NCI-H1417 (cell line): ENCODE measurements at places on chromosomes 6 and 20.

DNA sequence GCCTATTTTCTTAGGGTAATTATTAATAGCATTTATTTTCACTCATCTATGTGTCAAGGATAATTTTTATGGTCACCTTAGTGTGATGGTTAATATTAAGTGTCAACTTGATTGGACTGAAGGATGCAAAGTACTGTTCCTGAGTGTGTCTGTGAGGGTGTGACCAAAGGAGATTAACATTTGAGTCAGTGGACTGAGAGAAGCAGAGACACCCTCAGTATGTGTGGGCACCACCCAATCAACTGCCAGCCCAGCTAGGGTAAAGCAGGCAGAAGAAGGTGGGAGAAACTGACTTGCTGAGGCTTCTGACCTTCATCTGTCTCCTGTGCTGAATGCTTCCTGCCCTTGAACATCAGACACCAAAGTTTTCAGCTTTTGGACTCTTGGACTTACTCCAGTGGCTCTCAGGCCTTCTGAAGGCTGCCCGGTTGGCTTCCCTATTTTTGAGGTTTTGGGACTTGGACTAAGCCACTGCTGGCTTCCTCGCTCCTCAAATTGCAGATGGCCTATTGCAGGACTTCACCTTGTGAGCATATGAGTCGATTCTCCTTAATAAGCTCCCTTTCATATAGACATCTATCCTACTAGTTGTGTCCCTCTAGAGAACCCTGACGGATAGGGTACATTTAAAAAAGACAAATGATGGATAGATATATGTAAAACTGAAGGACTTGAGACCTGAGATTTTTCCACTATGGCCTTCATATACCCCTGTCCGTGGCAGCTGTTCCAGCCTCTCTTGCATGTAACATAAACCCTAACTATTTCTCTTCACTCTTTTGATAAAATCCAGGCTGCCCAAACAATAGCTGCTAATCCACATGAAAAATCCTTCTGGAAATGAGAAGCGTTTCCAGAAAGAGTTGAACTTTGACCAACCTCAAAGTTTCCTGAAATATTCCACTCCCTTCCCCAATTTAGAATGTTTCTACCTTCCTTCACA lies 62.1 kb upstream of the RGS17 start:
- no peak for DNase-seq

- no peak for DNase-seq
Observed at GRCh38 chr6:146972546-146972945, 231.7 kb upstream of the STXBP5 start.

- DNase-seq, result peak; percentile 40
Observed at GRCh38 chr6:79134699-79135474, 56.8 kb upstream of the PHIP start.

GRCh38 chr6:117518870-117519269 lies 36.4 kb downstream of the DCBLD1 start:
- DNase-seq, result no peak

DNA sequence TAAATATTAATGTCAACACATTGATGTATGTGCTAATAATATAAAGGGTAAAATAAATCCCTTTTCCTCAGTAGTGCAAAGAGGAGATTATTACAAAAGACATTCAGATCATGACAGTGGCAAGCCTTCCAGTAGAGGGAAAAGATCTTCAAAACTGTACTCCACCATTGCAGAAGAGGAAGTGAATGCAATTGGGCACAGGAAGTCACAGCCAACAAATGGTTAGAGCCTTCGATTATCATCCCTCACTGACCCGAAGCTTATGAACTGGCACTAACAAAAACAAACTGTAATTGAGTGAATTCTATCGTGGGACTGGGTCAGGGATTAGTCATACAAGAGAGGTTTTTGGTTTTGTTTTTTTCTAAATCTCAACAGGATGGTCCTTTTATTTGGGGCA lies 39.3 kb upstream of the SCGN start:
- DNase-seq, result no peak

DNA sequence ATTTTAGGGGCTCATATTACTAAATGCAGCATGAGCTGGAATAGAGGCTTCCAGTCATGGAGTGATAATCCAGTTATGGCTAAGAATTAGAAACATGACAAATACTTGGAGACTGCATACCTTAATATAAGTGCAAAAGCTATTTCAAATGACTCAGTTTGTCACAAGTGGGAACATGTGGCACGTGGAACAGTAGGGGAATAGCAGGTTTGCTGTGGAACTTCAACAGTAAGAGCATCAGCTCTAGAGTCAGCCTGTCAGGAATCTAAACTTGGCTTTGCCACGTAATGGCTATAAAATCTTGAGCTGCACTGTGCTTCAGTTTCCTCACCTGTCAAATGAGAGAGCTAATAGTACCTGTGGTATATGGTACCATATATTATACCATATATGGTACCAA lies 62.1 kb downstream of the HTR1B start:
- DNase-seq, result no peak
